ENCODE measurements at places on chromosomes 6 and 20.

GRCh38 chr6:36957773-36958271 is 3.3 kb downstream of the PI16 start:
- no peak for DNase-seq

DNA sequence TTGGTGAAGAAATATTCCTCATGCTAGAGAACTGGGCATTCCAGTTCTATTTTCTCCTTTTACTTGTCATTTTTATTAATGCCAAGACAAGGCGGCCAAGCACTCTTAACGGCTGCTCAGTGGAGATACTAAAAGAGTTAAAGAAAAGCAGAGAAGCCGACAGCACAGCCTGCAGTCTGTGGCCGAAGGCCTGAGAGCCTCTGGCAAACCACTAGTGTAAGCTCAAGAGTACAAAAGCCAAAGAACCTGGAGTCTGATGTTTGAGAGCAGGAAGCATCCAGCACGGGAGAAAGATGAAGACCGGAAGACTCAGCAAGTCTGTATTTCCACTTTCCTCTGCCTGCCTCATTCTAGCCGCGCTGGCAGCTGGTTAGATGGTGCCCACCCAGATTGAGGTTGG is 167.1 kb upstream of the FUT9 start:
- DNase-seq = no peak

GRCh38 chr20:37526238-37526838 is 1.3 kb downstream of the BLCAP start:
- peak; percentile 54 for DNase-seq

DNA sequence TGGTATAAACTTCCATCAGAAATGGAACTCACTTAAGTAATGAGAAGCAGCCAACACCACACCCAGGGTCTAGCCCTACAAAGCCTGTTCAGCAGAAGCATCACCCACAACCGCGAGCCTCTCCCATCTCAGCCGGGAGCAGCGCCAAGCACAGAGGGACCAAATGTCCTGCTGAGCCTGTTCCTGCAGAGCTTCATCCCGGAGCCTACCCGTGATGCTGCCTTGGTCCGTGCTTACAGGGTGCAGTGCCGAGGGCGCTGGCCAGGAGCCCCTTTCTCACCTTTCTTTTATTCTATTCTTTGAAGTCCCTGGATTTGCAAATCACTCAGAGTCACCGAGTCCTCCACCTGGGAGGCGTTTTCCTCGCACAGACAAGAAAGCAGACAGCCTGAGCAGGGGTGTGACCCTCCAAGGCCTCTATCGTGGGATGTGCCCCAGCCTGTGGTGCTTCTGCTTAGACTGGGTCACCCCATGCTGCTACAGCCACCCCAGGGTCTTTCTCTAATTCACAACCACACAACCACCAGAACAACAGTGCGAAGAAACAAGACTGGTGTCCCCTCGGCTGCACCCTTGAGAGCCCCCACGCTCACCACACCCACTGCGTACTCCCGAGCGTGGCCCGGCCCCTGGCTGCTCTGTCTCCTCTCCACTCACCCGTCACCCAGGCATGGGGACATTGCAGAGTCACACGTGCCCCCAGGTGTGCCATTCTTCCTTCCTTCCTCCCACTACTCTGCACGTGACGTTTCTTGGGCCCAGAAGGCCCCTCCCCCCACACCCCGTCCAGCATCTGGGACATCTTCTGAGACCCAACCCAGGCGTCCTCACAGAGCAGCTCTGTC is 92.2 kb upstream of the MPC1 start:
- no peak for DNase-seq

- no peak for DNase-seq
Measured at GRCh38 chr6:40460380-40460779, 126.8 kb downstream of the LRFN2 start.

DNA sequence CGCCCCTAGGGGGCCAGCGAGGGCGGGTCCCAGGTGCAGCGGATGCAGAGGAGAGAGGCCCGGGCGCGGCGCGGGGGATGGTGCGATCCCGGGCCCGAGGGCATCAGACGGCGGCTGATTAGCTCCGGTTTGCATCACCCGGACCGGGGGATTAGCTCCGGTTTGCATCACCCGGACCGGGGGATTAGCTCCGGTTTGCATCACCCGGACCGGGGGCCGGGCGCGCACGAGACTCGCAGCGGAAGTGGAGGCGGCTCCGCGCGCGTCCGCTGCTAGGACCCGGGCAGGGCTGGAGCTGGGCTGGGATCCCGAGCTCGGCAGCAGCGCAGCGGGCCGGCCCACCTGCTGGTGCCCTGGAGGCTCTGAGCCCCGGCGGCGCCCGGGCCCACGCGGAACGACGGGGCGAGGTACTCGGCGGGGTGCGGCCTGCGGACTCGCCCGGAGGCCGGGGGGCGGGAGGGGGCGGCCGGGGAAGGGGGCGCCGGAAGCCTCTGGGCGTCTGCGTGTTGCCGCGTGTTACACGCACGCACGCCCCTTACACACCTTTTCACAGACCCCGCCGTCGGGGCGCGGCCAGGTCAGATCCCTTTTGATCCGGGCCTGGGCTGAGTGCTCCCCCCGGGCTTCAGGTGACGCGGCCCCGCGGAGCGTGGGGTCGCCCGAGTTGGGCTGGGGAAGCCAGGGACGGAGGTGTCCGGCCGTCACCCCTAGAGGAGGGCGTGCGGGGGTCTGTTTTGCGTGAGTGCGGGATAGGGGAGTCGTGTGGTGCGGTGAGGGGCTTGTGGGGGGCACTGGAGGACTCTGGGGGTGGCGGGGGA is 412 bp downstream of the TRIB3 start:
- DNase-seq = peak; percentile 67

- DNase-seq = no peak
Measured at GRCh38 chr20:62650551-62651284, 8.4 kb downstream of the SLCO4A1 start.

- no peak for DNase-seq
Measured at GRCh38 chr6:106256201-106256968, 69.2 kb downstream of the ATG5 start.
